ENCODE measurements at places on chromosomes 4 and X.
A peak's percentile ranks its signal among the peaks of the same experiment; 100 is the strongest.

- DNase-seq, result no peak
Measured at GRCh38 chrX:115311139-115311538, 21.6 kb downstream of the LUZP4 start.

GRCh38 chr4:128462103-128462783 is 174.6 kb upstream of the PGRMC2 start:
- no peak for DNase-seq

- DNase-seq, result no peak
Measured at GRCh38 chrX:43661521-43662240, 5.6 kb downstream of the MAOA start.

DNA sequence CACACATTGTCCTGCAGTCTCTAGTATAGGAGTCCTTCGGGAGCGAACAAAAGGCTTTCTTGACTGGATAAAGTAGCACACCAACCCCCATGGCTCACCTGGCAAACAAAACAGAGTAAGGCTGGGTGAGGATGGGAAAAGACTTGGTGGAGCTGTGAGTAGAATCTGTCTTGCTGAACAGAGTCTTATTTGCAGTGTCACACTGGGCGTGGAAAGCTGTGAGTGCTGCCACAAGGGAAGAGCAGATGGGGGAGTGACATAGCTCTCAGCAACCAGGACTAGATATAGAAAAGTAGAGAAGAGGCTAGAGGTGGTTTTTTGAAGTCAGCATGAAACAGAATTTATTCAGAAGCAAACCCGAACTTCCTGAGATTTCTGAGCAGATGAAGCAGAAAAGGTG is 137.2 kb upstream of the ESX1 start:
- no peak for DNase-seq

DNA sequence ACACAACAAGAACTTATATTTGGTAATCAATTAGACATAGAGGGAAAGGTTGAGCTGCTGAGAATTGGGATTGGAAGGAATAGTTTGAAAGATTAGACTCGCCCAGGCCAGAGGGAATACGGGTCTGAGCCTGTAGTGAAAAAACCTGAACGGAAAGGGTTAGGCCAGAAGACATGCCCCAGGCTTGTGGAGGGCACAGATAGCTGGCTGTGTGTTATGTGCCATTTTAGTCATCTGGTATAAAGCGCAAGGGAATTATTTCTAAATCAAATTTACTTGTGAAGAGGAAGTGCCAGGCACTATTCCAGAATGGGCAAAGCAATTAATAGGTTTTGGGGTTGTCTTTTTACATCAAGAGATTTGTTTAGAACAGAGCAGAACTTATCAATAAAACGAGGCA is 187.5 kb upstream of the ANKRD50 start:
- DNase-seq, result no peak

- no peak for DNase-seq
Measured at GRCh38 chr4:30881985-30882384, 161.8 kb downstream of the PCDH7 start.

GRCh38 chr4:138329506-138330070 is 87.4 kb upstream of the SLC7A11 start:
- no peak for DNase-seq

DNA sequence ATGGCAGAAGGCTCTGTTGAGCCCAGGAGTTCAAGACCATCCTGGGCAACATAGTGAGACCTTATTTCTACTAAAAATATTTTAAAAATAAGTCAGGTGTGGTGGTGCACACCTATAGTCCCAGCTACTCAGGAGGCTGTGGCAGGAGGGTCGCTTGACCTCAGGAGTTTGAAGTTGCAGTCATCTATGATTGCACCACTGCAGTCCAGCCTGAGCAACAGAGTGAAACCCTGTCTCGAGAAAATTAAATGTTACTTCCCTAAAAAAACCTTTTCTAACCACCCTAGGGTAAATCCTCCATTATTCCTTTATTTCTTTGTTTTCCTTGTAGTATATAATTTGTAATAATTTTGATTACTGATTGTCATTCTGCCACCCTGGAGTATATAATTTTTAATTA is 7.9 kb downstream of the FAM200B start:
- no peak for DNase-seq

DNA sequence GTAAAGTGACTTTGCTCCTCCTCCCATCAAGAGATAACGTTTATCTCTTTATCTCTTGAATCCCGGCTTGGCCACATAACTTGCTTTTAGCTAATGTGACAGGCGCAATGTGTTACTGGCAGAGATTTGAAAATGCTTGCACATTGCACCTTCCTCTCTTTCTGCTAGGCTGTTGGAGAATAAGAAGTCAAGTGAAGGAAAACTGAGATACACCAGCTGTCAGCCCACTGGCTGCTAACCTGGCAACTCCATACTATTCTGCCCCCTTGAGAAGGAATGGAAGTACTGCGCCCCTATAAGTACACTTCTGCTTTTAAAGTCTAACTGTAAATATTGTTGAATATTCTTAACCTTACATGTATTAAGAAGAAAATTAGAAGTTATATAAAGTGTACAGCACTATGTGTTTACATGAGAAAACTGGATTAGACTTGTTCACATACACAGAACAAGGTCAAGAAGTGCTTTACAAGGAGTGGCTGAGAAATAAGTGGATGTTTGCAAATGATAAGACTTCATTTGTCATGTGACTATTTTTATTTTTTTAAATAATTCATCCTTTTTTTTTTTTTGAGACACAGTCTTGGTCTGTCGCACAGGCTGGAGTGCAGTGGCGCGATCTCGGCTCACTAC is 424.5 kb upstream of the CTSO start:
- peak; percentile 44 for DNase-seq

- no peak for DNase-seq
Measured at GRCh38 chr4:84895283-84895682, 71.2 kb downstream of the WDFY3 start.

DNA sequence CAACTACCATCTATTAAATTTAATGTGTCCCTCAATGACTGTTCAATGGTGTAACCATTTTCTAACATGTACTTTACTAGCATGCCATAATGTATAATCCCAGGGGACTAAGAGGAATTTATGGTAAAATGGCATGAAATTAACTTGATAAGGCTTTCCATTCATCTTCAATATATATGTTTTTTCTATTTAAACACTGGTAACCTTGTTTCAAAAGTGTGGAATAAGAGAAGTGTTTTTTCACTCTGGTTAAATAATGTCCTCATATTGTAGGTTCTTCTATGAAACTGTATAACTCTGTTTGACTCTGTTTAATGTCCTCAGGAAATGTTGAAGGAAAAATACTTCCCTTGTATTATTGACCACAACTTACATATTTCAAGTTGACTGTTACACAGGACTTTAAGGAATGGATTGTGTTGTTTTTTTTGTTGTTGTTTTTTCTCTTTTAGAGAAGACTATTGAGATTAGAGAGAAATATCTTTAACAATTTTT is 113.8 kb upstream of the ARSJ start:
- DNase-seq, result no peak

GRCh38 chr4:79682161-79682560 is 274.1 kb upstream of the GK2 start:
- no peak for DNase-seq

- DNase-seq, result no peak
Measured at GRCh38 chr4:3690551-3691152, 75.5 kb upstream of the ADRA2C start.

- no peak for DNase-seq
Measured at GRCh38 chrX:43239356-43239755, 416.7 kb upstream of the MAOA start.

DNA sequence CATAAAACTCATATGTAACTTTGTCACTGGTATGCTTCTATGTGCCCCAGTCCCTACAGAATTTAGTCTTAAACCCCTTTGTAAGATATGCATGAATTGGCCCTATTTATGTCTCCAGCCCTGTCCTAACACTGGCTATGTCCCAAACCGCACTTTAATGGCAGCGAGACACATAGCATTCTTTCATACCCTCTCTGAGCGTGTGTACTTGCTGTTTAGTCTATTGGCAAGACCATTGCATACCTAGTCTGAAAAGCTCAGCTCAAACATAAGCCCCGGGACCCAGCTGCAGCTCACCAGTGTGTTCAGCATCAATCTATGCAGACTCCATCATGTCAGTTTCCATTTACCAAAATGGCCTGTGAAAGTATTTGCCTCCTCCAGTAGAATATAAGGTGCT is 1018.4 kb upstream of the TENM3 start:
- no peak for DNase-seq
